ENCODE measurements at places on chromosomes 3 and 15.

GRCh38 chr3:197343656-197344408 lies 45.4 kb upstream of the DLG1 start:
- no peak for DNase-seq

DNA sequence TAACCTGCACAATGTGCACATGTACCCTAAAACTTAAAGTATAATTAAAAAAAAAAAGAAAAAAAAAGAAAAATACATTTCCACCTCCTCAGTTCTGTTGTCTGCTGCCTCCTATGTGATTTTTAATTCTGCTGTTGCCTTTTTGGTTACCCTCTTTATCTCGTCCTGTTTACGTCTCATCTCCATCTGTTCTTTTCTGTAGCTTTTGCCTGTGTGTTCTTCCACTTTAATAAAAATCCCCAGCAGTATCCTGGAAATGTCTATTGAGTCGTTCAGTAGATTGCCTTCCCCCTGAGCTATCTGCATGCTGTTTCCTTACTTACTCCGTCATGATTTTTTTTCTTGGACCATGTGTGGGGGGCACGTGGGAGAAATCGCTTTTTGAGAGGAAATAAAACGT lies 302.5 kb downstream of the FEZF2 start:
- no peak for DNase-seq

- DNase-seq = no peak
Measured at GRCh38 chr15:90075420-90076289, 26.6 kb downstream of the IDH2 start.

DNA sequence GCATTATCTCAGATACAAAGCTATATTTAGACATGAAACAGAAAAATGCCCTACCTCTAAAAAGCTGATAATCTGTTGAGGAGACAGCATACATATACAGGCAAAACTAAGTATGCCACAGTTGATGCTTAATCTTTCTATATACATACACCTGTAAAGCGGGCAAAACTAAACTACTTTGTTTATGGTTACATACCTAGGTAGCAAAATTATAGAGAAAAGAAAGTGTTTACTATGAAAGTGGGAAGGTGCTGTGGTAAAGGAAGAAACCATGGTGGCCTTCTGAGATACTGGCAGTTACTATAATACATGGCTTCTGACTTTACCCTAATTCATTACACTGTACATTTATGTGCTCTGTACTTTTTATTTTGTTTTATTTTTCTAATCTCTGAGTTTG lies 36.0 kb upstream of the NR1I2 start:
- no peak for DNase-seq

- no peak for DNase-seq
Measured at GRCh38 chr3:181040030-181040429, 50.5 kb upstream of the DNAJC19 start.

DNA sequence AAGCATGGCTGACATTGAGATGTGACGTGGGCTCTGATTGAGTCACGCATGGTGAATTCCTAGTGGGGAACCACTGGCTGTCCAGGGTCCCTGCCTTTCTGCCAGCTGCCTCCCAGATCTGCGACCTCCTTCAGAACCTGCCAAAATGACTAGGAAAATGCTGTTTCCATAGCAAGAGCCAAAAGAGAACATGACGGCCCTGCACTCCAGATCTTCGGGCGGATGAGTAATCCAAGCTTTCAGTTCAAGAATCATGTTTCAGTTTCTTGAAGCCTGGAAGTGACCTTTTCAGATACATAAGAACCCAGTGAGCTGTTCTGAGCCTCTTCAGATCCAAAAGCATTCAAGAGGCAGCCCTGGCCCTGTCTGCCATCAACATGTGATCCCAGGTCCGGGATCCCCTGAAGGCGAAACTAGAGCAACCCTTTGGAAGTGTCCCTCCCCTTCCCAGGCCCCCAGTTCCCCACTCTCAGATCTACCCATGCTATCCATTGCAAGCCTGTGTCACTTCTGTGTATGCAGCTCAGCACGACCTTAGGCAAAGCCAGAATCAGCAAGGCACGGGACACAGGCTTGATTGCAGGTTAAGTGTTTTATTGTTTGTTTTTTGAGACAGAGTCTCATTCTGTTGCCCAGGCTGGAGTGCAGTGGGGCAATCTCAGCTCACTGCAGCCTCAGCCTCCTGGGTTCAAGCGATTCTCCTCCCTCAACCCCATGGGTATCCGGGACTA lies 19.7 kb downstream of the ANKRD63 start:
- no peak for DNase-seq

DNA sequence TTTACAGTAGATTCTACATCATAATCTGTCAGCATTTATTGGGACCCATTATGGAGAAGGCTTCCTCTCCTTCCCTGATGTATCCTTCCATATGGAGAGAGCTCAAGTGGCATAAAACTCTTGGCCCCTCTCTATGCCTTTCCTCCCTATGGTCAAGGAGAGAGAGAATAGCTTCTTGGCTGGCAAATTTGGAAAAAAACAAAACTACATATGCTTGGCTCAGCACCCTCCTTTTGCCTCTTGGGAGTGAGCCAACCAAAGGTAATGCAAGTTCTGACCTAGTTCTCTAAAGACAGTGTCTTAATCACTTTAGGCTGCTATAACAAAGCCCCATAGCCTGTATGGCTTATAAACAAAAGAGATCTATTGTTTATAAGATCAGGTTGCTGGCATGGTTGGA lies 37.5 kb downstream of the C3orf70 start:
- DNase-seq = no peak

All from NCI-H1105 treated with DMSO at 0.1 percent for 48 hours (cell line).